ENCODE measurements at places on chromosomes 4 and X.

DNA sequence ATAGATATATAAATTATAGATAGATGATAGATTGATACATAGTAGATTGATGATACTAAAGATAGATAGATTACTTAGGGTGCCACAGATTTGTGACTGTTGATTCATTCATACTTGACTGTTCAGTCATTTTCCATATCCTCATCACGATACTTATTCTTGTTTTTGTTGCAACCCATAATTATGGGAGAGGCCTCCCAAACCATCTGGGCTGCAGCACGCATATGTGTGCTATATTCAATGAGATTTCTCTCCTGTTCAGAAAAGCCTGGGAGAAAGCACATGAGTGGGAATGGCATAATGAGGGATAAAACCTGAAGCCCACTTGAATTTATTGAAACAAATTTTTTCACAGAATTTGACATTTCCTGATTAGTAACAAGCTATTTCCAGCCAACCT is 346.4 kb upstream of the PRKX start:
- no peak for DNase-seq

GRCh38 chr4:102825261-102826091 is 1.9 kb downstream of the UBE2D3 start:
- DNase-seq, result no peak

DNA sequence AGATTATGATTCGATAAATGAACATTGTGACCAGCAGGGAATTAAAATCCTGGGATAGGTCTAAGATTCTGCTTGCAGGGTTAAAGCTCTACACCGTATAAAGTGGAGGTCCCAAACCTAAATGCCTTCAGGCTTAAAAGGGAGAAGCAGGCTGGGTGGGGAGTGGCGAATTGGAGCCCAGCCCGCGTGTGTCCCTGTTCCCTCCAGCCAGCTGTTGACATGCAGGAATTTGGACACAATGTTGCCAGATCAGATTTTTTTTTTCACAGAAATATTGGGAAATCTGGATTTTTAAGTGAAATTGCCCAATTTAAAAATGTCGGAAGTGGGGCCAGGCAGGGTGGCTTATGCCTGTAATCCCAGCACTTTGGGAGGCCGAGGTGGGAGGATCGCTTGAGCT is 60.5 kb downstream of the ELF4 start:
- DNase-seq, result no peak

GRCh38 chr4:97548943-97549583 is 594.2 kb downstream of the STPG2 start:
- DNase-seq, result no peak

- DNase-seq, result no peak
Observed at GRCh38 chrX:149807747-149808458, 26.2 kb downstream of the MAGEA9 start.

DNA sequence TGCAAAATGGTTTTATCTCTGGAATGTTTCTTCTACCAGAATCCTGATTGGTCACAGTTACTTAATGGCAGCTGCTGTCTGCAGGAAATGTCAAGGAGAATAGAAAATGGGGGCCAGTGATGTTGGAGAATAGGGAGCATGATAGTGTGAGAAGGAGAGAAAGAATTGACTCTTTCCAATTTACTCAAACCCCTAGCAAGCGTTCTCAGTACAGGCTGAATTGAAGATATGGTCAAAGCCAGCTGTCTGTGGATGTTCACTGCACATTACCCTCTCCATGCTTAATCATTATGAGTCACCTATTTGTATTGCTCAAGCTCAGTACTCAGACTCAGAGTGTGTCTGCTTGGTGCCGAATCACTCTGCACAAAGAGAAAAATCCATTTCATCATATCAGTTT is 57.8 kb upstream of the FAM47B start:
- no peak for DNase-seq

All from activated CD8-positive, alpha-beta memory T cell treated with anti-CD3 and anti-CD28 coated beads, Interleukin-2, amount 50 U/mL, for 48 hours (primary cell).